ENCODE measurements at places on chromosomes 5 and 9.

DNA sequence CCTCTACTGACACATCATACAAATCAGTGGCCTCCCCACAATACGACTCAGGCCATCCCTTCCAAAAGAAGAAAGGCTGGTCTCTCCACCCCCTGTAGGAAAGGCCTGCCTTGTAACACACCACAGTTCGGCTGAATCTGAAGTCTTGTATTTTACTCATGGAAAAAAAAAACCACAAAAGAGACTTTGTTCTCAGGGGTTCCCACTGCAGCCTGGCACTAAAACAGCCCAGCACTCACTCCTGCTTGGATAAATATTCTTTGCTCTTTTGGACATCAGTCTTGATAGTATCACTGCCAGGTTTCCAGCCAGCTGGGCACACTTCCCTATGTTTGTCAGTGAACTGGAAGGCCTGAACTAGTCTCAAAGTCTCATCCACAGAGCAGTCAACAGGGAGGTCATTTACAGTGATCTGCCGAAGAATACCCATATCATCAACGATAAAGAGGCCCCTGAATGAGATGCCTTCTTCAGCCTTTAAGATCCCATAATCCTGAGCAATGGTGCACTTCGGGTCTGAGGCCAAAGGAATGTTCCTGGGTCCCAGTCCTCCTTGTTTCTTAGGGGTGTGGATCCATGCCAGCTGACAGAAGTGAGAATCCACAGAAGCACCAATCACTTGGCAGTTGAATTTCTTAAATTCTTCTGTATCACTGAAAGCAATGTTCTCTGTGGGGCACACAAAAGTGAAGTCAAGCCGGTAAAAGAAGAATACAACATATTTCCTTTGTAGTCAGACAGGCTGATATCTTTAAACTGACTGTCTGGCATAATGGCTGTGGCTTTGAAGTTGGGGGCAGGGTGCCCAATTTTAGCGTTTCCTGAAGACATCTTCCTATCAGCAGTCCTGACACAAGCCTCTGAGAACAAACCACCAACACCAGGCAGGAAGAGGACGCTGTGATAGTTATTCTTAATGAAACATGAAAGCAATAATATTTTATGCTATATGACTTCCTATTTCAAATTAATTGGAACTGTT, 198.1 kb downstream of the LURAP1L start:
- no peak for DNase-seq

DNA sequence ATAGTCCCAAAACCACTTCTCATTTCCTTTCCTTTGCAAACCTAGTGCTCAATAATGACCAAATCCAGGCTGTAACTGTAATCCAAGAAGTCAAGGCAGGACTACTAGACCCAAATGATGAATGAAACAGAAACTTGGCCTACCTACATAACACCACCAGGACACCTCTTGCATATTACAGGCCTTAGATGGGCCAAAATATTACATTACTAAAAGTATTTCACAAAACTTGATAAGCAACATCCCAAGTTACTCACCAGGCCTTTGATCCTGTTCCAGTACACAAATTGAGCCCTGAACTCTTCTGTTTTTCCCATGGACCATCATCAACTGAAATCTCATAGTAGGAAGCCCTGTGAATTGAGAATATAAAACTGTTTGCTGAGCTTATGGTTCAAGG, 34.8 kb downstream of the NADK2 start:
- no peak for DNase-seq

GRCh38 chr5:122153774-122154173, 24.4 kb downstream of the ZNF474 start:
- DNase-seq = no peak

DNA sequence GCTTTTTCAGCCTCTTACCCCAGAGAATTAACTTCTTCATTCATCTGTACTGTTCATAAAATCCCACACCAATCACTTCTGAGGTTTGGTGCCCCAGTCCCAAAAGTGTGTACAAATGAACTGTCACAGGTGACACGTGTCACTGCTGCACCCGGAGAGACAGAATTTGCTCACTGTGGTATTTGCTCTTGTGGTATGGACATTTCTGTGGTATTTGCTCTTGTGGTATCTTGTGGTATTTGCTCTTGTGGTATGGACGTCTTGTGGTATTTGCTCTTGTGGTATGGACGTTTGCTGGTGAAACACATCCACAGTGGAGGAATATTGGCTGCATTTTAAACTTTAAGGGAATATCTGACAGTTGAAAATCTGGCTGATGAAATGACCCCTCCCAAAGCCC, 214.9 kb upstream of the DAP start:
- no peak for DNase-seq

DNA sequence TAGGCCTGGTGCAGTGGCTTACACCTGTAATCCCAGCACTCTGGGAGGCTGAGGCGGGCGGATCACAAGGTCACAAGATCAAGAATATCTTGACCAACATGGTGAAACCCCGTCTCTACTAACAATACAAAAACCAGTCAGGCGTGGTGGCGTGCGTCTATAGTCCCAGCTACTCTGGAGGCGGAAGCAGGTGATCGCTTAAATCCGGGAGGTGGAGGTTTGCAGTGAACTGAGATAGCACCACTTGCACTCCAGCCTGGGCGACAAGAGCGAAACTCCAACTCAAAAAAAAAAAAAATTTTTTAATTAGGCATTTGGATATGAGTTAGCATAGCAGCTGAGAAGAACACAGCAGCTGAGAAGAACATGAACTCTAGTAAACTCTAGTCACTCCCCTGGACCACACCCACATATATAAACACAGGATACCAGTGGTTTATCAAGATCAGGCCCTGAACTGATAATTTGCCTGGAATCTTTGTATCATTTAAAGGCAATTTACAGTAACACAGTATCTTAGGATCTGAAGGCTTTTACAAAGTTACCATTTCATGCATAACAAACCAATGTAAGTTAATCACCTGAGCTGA, 4.6 kb upstream of the UGCG start:
- DNase-seq = no peak

DNA sequence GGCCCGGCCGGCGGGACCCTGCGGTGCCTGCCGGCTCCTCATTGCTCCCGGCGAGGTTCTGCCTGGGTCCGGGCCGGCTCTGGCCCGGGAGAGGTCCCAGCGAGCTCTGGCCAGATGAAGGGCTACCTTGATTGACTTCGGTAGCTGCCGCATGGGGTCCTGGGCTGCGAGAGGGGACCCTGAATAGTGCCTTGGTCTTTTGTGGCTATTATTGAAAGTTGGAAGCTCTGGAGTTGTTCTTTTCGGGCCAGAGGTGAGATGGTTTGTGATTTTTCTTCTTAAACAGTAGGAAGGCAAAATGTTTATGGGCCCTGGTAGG, 635 bp downstream of the NAA35 start:
- no peak for DNase-seq

- no peak for DNase-seq
Measured at GRCh38 chr5:104800440-104801048, 1238.0 kb upstream of the NUDT12 start.

DNA sequence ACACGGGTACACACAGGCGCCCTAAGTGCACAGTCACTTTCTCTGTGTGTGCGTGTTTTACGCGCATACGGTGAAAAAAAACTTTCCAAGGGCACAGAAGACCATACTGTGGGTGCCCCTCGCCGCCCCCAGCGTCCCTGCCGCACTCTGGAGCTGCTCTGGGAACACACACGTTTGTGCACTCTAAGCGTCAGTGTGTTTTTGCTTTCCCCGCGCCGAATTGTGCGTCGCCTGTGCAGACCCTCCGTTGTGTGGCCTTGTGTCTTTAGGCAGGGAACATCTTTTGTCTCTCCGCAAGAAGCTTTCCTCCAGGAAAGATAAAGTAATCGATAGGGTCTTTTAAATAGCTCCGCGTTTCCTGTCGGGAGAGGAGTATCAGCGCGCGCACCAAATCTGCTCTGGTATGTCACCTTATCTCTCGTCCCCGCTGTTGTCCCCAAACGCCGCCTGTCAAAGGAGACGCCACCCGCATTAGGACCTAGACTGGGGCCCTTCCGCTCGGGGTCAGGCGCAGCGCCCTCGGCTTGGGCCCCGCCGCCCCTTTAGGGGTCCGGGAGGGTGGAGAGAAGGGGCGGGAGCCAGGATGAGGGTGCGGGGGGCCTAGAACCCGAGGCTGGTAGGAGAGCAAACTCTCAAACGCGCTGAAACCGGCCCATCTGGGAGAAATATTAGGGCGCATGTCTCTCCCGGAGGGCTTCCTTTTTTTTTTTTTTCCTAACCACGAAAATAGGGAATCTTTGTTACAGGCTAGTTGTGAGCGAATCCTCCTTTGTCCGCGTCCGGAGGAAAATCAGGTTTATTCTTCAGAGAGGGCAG, 10.5 kb upstream of the NKX2-5 start:
- no peak for DNase-seq

- DNase-seq = peak; percentile 59
Measured at GRCh38 chr9:136133191-136133958, 14.7 kb upstream of the TMEM250 start.

DNA sequence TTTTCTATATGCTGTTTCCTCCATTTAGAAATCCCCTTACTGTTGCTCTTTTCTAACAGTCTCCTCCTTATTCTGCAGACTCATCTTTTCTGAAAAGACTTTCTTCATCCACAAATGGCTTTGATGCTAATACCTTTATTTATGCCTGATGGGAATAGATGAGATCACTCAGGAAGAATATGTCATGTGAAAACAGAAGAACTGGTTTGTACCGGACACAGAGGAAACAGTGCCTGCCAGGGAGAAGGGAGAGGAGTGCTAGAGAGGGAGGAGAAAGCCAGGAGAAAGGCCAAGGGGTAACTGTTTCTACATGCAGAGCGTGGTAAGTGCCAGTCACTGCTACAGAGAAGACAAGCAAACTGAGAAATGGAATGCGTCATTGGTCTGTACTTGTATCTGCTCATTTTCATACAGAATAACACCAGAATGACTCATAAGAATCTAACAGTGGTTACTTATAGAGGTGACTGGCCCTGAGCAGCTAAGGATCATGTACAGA, 45.9 kb upstream of the PJA2 start:
- DNase-seq = no peak

GRCh38 chr9:132840980-132841379, 37.1 kb downstream of the AK8 start:
- no peak for DNase-seq

DNA sequence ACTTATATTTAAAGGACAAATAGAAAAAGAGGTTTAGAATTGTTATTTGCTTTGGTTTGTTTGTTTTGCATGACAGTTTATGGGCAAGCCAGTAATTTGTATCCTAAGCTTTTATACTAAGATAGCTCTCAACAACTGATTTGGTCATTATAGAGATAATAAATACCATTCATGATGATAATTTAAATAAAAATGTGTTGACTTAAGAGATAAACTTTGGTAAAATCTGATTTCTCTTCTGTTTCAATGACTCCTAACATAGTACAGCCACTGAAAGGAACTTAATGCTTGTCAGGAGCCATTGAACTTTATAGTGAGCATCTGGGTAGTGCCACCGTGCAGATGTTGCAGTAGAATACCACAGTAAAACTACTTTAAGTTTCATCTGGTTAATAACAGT, 160.7 kb upstream of the ACOT12 start:
- DNase-seq = no peak

- DNase-seq = no peak
Measured at GRCh38 chr5:59179704-59180103, 596.8 kb downstream of the RAB3C start.

DNA sequence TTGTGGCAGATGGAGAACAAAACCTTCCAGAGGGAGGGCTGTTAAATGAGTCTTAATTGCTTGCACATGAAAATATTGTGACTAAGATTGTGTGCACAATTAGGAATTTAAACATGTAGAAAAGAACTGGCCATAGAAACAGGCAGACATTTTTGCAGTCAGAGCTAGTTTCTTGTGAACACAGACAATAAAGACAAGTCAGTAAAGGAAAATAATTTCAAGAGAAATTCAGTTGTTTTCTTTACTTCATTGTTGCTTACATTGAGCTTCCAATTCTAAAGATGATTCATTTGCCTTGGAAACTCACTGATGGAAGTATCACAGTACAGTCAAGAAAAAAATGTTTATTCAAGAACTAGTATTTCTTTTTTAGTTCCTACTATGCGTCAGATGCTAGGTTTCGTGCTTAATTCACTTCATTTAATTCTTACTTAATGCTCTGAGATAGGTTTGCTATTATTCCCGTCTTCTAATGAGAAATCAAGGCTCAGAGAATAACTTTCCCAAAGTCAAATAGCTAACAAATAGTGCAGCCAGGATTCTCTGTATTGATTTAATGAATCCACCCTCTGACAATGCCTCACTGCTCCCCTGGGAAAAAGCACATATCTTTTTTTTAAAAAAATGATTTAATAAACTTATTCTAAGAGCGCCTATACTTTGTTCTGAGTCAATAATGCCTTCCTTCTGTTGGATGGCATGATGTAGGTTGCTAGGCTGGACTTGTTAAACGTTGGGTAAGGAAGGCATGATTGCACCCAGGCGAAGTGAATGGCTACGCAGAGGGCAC, 581.4 kb downstream of the RAB3C start:
- DNase-seq = no peak

DNA sequence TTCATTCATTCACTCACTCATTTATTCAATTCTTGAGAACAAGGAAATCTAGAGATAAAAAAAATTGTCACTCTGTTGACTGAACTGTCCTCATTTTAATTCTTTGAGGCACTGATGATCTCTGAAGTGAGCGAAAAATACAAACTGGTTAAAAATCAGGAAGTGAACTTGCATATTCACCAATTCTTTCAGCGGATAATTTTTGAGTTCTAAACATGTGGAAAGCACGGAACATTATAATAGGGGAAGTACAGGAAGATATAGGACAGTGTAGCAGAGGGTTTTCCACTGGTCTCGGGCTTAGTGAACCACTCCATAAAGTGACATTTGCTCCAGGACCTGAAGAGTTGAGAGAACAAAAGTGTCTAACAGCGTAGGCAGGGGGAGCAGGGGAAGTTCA, 169.5 kb downstream of the TLR4 start:
- DNase-seq = no peak

- no peak for DNase-seq
Measured at GRCh38 chr9:126528111-126528510, 85.6 kb upstream of the LMX1B start.

- DNase-seq = no peak
Measured at GRCh38 chr9:134406366-134407120, 80.3 kb downstream of the RXRA start.

- DNase-seq = peak; percentile 55
Measured at GRCh38 chr9:98121058-98121457, 2.0 kb upstream of the TRIM14 start.

- no peak for DNase-seq
Measured at GRCh38 chr9:76219560-76220151, 174.6 kb downstream of the RFK start.

GRCh38 chr9:93183663-93184431, at the start of gene WNK2:
Gene WNK2, plus strand, starts transcription at chr9:93184139. Its CDS starts 791 bp downstream, at chr9:93184930.
- peak; percentile 52 for DNase-seq
